ENCODE measurements at places on chromosomes 1 and 21.

- no peak for DNase-seq
These were observed 148.0 kb upstream of the LMO4 start for GRCh38 chr1:87180682-87181081.

DNA sequence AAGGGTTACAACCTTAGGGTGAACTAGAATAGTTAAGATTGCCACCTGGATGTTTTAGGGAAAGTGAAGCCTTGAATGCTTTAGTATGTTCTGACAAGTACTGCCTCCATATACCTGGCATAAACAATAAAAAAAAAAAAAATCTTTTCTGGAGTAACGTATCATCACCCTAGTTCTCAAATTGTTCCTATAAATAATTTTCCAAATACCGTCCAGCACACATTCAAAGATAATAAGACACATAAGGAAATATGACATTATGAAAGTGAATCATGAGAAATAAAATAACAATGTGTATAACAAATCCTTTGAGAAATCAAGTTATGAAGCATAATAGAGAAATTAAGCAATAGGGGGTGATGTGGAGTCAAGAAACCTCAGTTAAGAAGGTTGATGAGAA is 20.6 kb downstream of the C1orf141 start:
- no peak for DNase-seq

GRCh38 chr1:175221557-175222175 is 29.1 kb upstream of the KIAA0040 start:
- no peak for DNase-seq

DNA sequence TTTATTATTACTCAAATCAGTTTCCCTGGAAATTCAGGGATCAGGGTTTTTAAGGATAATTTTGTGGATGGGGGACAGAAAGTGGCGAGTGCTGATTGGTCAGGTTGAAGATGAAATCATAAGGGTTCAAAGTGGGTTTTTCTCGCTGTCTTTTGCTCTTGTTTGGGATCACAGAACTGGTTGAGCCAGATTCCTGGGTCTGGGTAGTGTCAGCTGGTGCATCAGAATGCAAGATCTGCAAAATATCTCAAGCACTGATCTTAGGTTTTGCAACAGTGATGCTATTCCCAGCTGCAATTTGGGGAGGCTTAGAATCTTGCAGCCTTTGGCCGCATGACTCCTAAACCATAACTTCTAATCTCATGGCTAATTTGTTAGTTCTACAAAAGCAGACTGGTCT is 9.3 kb downstream of the CHI3L2 start:
- DNase-seq: no peak

GRCh38 chr1:2091611-2092604 is 41.7 kb downstream of the PRKCZ start:
- DNase-seq: peak; percentile 13

DNA sequence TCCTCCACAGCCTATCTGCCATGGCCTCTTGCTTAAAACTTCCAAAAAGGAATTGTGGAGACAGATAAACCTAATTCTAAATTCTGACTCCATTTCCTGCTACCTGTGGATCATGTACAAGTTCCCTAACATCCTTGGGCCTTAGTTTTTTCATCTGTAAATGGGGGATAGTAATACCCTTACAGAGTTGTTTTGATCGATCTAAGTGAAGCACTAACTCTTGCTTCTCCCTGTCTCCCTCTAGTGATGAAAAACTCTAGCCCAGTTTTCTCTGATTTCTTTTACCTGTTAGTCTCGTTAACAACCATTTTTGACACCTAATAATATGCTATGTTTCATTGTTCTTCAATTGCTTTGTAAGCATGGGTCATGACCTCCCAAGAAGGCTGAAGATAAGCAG is 65.9 kb downstream of the TM2D1 start:
- no peak for DNase-seq

GRCh38 chr1:223207293-223208066 is 64.4 kb upstream of the TLR5 start:
- no peak for DNase-seq

DNA sequence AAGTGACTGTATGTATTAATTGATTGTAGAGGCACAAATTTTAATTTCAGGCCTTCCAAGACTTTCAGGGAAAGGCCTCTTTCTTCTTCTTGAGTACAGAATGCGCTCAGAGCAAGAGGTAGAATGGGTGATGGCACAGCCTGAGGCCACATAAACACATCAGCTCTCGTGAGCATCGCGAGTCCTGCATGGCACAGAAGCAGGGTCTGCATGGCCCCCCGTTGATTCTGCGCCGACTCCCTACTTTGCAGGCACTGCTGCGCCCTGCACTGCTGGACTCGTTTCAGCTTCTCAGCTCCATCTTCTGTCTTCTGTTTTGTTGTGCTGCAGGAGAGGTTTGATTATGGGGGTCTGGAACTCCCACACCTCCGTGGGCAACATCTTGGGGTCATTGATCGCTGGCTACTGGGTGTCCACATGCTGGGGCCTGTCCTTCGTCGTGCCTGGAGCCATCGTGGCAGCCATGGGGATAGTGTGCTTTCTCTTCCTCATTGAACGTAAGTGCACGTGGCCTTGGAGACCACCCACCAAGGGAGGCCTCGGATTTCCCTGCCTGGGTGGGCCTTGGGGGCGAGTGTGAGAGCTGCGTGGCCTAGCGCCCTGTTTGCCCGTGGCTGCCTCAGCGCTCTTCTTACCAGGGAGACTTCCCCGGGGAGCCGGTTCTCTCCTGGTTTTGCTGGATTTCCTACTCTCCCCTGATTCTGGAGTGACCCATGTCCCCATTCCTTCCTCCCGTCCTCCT is 29.6 kb downstream of the SLC37A1 start:
- no peak for DNase-seq

DNA sequence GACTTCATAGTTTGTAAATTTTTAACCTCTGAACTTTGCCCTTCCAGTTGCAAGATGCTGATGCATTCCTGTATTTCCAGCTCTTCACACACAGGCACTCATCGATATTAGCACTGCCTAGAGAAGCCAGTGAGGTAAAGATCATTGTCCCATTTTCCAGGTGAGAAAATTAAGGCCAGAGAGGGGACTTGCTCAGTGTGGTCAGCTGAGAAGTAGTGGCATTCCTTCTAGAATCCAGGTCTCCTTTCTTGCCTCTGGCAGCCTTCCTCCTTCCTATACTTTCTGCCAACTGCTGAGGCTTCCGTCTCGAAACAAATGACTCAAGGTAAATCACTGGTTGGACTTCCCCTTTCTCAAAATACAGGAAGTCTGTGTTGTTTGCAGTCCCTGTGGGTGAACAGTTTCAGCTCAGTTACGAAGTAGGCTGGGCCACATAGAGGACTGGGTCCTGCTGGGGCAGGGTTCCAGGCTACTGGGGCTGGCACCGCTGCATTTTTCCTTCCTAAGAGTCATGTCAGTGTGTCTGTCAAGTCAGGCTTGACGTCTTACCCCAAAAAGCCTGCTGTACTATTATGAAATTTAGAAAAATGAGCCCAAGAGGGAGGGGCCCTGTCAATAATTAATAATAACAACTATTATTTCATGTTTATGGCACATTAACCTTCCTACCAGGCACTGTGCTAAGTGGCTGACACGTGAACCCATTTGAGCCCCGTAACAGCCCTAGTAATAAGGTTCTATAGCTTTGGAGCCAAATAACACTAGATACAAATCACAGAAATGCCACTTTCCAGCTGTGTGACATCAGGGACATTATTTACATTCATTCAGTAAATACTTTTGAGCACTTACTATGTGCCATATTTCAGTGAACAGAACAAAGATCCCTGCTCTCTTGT is 16.6 kb upstream of the RNF19B start:
- DNase-seq: peak; percentile 64

Measured in activated CD4-positive, alpha-beta T cell treated with anti-CD3 and anti-CD28 coated beads, Interleukin-2, amount 50 U/mL, for 24 hours (primary cell).